ENCODE measurements at places on chromosomes 7 and 10.
A peak's percentile ranks its signal among the peaks of the same experiment; 100 is the strongest.

GRCh38 chr10:35035606-35036005 lies 54.5 kb downstream of the CUL2 start:
- no peak for DNase-seq

DNA sequence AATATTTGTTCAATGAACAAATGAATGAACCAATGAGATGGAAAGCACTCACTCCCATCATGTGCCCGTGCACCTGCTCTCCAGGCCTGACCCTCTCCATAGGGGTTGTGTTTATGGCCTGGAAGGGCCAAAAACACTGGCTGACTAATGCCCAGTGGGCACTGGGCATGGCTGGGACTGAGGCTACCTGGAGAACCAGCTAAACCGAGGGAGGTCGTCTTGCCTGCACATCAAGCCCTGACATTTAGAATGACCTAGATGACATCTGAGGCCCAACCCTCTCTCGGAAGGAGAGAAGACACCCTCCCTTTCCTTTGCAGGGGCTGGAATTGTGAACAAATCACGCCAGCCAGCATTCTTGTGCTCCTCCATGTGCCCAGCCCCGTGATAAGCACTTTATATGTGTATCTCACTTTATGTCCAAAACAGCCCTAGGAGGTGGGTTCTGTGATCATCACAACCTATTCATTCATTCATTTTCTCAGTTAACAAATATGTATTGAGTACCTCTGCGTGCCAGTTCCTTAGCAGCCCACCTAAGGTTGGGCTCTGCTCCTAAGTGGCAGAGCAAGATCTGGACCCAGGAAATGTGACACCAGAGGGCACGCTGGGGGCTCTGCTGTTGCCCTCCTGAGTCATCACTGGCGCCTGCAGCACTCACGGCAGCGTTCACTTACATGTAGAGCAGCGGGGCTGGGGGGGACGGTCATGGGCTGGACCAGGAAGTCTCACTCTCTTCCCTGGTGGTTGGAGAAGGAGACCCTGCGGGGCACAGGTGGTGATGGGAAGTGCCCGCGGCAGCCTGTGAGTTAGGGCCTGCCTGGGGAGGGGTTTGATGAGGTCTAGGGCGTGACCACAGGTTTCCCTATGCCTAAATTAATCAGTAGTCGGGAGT lies 52.0 kb downstream of the TSPAN15 start:
- DNase-seq, result no peak

DNA sequence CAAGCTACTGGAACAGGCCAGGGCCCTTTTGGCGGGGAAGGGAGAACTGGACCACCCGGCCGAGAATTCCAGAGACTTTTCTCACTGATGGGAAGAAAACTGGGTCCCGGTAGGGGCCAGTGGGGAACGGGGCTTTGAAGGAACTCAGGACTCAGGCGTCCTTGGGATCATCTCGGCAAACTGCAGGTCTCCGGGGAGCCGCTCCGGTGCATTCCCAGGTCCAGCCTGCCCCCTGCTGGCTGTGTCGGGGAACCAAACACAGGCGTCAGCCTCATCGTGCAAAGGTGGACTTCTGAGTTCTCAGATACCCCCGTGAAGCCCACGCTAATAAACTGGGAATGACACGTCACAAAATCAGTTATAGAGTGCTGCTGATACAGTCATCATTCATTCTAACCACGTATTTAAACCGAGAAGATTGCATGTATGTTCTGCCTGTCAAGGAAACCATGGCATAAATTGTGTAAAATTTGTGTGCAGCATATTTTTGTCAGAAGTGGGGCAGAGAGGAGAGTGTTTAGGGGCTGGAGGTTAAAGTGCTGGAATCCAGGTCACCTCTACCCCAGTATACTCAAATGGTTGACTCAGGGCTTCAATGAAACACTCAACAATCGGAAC lies 76.1 kb upstream of the CPXM2 start:
- peak; percentile 84 for DNase-seq

GRCh38 chr7:336810-337566 lies 47.0 kb downstream of the FOXL3 start:
- DNase-seq, result no peak

DNA sequence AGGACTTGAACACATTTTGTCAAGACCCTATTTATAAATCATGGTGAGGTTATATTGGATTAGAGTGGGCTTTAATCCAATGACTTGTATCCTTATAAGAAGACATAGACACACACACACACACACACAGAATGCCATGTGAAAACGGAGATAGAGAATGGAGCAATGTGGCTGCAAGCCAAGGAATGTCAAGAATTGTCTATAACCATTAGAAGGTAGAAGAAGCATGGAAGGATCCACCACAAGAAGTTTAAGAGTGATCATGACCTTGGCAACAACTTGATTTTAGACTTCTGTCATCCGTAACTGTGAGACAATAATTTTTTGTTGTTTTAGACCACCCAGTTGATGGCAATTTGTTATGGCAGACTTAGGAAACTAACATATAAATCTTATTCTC lies 514.2 kb downstream of the TFEC start:
- DNase-seq, result no peak

DNA sequence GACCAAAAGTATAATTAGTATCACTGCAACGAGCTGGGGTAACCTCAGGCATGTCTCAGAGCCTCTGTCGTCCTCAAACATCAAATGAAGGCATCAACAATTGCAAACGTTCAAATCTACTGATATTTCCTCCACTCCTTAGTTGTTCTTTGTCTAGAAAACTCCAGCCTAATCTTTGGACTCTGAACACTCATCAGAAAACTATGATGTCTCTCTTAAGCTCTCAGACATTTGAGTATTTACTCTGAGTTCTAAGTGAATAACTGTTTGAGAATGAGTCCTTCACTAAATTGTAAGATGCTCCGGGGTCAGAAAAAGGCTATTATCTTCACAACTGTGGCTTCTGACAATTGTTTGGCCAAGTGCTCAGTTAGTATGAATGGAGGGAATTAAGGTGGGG lies 536.4 kb downstream of the NRG3 start:
- no peak for DNase-seq

DNA sequence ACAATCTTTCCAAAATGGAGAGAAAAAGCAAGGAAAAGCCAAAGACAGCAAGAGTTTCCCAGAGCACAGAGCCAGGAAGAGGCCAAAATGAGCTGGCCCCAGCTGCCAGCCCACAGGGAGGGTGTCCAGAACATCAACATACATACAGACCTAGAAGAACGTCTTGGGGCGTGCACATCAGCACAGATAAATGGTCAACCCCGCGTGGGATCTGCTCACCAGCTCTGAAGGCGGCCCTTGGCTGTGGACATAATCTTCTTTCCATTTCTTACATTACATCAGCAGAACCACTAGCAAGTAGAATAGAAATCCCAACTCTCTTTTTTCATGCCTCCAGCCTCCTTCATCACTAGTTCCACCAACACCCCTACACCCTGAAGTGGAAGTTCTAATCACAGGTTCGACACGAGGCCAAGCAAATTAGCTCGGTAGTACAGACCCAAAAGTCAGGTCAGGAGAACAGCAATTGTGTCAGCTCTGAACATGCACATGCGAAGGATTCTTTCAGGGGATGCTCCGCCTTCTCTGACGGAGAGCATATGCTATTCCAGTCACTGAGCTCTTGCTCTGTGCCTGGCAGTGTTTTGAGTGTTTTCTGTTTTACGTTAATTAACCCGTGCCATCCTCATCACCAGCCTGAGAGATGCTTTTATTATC lies 16.4 kb downstream of the SH3PXD2A start:
- peak; percentile 10 for DNase-seq

DNA sequence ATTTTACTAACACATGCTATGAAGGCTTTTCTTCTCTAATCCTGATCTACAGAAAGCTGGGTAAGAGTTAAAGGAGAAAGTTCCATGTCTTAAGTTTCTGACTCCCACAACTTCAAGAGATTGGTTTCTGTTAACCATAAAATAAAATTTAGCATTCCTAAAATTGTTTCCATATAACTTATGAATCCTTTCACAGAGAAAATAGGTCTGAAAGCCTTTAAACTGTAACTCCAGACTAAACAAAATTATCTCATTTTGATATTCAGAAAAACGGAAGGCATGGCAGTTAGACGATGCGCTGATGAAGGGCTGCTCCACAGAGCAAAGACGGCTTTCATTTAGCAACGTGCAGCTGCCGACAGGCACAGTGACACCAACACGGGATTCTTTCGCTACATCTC lies 133.3 kb downstream of the SLC25A13 start:
- no peak for DNase-seq

DNA sequence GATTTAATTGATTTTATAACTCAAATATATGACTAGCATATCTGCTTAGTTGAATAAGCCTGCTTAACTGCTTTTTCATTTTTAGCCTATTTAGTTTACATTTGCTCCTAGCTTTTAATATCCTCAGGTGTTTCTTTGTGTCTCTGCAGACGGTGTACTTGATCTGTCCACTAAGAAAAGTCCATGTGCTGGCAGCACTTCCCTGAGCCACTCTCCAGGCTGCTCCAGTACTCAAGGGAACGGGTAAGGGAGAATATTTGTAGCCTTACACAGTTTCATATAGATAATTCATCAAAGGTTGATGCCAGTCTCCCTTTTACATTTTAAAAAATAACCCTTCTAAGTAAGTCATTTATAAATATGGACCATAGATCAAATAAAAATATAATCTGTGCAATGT lies 119.9 kb downstream of the LCOR start:
- no peak for DNase-seq

DNA sequence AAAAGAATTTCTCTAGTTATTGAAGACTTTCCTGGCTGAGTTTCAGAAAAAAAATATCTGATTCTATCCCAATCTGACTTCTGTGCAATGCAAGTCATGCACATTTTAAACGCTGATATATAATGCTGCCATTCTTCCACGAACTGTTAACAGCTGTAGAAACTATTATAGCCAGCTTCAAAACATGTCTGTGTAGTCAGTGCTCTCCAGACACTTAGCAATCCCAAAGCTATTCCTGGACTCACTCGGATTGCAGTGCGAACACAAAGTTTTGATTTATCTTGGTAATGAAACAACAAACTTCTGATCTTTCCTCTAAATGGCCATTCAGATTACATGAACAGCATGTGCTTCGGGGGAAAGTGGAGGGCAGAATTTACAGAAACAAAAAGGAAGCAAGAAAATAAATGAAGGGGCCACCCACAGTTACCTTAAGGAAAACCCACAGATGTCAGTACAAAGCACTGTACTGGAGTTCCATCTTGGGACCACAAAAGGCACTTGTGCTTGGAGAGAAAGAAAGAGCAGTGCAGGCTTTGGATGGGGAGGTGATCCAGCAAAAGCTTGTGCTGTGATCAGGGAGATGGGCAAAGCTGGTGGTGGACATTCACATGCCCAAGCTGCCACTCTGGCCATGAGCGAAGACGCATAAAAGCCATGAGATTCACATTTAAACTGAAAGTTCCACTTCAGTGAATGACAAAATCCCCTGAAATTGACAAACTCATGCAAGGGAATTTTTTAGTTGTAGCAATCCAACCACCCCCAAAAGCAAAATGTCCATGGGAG lies 32.1 kb upstream of the ADO start:
- no peak for DNase-seq

GRCh38 chr10:61992671-61993668 lies 91.5 kb downstream of the ARID5B start:
- no peak for DNase-seq

DNA sequence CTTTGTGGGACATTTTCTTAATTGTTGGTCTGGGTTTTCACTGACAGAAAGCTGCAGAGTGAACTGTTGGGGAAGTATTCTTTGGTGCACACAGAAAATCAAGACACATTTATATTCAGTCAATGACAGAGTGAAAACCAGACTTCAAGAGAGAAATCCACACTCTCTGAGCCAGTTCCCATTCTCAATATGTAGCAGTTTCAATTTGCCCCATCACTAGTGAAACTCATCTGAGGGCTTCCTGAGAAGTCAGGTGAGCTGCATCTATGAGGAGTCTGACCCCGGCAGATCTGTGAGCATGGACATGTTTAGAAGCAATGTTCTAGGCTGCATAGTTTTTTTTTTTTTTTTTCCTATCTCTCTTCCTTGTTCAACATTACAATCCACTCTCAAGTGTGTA lies 163.7 kb upstream of the AHR start:
- DNase-seq, result no peak

DNA sequence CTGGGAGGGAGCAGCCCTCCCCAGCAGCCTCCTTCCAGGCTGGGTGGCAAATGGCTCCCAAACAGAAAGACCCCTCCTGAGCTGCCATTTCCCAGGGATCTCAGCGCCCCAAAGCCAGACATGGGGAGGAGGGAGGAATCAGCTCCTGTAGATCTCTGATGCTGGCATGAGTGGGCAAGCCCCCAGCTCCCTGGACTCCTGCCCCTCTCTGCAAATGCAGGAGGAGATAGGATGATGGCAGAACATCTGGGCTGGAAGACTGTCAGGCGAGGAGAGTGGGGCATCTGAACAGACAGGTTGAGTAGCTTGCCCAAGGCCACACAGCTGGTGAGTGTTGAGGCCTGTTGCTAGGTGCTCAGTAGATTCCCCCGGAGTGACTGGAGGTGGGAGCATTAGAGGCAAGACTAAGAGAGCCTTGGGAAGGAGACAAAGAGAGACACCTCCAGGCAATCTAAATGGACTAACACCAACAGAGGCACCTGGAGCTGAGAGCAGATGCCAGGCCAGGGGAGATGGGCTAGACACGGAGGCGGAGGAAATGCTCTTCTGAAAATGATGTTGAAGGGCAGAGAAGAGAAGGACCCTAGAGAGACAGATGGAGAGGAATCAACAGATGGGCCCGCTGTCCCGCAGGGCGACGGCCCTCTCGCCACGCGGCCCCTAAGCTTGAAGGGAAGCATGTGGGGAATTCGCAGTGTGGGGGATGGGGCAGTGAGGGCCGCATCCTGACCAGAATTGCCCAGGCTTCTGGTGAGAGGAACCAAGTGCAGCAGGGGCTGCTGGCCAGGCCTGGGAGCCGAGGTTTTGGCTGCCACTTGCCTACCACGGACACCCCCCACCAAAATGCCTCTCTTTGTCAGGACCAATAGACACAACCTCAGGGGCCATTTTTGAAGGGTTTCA lies 84.8 kb upstream of the LRRC4 start:
- no peak for DNase-seq

- peak; percentile 10 for DNase-seq
Observed at GRCh38 chr7:98420966-98421612, 20.2 kb upstream of the BAIAP2L1 start.

DNA sequence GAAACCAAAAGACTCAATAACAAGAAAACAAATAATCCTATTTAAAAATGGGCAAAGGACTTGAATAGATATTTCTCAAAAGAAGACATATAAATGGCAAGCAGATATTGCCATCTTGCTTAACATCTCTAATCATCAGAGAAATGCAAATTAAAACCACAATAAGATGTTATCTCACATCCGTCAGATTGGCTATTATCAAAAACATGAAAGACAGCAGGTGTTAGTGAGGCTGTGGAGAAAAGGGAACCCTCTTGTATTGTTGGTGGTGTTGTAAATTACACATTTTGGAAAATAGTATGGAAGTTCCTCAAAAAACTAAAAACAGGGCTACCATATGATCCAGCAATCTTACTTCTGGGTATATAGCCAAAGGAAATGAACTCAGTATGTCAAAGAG lies 25.7 kb downstream of the OPALIN start:
- no peak for DNase-seq

All from ovary (tissue), 10 donors.